Amygdala (tissue), 56 donors: ENCODE measurements at places on chromosomes 16 and 17.

GRCh38 chr16:23254338-23254737, 47.8 kb upstream of the SCNN1B start:
- DNase-seq, result no peak

GRCh38 chr17:11642655-11643054, 44.4 kb downstream of the DNAH9 start:
- DNase-seq, result no peak

DNA sequence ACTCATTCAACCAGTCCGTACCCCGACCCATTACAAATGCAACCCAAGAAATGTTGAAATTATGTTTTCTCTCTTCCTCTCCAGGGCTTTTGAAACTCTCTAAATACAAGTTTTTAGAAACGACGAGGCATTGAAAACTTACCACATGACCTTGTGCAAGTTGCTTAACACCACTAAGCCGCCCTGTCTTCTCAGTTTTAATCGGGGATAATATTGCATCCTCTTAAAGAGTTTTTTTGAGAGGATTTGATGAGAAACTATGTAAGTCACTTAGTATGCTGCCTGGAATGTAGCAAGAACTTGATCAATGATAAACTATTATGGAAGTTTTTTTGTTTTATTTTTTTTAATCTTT, 149.0 kb upstream of the FAM20A start:
- no peak for DNase-seq

DNA sequence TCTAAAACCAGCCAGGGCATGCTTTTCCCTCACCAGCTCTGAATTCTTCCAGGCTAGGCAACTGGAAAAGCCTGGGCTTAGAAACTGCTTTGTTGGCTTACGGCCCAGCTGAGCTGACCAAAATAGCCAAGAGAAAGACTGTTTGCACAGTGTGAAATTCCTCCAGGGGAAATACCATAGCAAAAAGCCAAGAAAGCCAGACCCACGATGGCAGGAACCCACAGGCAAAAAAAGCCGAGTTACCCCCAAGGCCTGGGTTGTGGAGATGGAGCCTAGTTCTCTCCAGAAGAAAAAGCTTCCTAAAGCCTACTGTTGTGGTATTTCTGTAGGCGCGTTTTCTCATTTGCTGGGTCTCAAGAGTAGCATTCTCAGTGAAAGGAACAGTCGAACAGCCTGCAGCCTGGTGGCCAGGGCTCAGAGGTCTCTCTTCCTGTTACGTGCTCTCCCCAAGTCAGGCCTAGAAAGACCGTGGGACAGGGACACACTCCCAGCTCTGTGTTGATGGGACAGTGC, 9.2 kb downstream of the SP2 start:
- DNase-seq, result peak; percentile 47

GRCh38 chr17:41772218-41772585, 14.3 kb downstream of the JUP start:
- no peak for DNase-seq

DNA sequence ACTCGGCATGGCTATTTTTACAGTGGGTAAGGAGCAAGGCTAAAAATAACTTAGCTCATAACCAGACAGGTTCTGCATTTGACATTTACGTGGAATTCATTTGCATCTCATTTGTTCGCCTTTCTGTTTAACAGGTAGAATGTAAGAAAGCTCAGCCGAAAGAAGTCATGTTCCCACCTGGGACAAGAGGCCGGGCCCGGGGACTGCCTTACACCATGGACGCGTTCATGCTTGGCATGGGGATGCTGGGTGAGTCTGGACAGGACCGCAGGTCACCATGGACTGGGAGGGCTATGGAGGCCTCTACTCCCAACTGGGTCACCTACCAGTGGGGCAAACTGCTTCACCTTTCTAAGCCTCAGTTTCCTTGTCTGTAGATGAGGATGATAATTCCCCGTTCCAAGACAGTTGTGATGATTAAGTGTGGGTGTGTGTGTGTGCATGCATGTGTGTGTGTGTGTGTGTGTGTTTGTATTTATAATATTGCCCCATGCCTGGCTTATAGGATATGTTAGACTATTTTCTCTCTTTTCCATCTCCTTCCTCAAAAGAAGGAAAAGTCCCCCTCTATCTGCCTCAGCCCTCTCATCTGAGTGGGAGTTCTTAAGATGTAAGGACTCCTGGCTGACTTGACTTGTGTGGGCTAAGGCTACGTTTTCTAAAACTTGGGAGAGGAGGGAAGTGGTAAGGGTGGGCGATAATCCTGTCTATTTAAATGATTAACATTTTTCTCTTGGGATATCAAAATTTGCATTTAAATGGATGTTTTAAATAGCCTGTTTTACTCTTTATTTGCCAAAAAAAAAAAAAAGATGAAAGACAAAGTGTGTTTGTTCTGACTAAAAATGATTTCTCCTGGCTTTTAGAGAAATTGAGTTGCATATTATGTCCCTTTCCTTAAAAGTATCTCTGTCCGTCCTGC, 129.0 kb downstream of the CCDC182 start:
- DNase-seq, result no peak

- DNase-seq, result no peak
Observed at GRCh38 chr16:88069397-88070168, 118.3 kb downstream of the BANP start.

DNA sequence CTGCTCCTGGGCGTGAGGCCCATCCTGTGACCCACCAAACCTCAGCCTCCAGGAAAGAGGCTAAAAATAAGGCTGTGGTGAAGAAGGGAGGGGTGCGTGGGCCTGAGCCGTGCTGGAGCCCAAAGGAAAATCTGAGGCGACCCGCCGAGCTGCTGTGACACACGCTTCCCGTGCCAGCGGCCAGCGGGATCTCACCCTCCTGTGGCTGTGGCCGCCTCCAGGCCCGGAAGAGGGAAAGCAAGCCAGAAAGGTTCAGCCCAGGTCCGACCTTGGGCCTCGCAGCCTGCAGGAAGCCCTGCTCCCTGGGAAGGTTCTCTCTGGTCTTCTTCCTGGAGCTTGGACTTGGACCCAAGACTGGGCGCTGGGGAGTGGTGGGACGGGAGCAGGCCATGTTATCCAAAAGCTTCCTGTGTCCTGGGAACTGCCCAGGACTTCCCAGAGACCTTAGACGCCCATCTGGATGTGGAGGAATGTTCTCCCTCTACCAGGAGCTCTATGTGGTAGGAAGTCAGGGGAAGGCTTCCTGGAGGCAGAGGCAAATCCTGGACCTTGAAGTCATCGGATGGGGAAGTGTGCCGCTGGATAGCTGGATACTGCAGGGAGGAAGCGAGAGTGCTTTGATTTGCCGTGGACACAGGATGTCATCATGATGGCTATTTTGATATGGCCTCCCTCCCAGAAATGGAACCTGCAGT, 11.4 kb downstream of the SPNS2 start:
- no peak for DNase-seq

DNA sequence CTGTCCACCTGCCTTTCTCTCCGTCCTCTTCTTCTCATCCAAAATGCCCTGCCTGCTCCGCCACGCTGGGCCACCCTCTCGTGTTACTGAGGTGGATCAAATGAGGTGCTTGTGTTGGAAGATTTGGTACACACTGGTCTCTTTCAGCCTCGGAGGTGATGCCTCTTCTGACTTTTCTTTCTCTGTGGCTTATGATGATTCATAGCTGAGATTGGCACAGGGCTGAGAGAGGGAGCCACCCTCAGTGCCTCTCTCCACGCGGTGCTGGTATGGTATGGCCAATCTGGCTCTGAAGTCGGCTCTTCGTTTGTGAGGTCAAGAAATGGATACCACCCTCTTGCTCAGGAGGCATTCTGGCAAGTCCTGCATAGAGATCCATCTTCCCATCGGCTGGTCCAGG, 82.4 kb downstream of the PLCG2 start:
- DNase-seq, result no peak

DNA sequence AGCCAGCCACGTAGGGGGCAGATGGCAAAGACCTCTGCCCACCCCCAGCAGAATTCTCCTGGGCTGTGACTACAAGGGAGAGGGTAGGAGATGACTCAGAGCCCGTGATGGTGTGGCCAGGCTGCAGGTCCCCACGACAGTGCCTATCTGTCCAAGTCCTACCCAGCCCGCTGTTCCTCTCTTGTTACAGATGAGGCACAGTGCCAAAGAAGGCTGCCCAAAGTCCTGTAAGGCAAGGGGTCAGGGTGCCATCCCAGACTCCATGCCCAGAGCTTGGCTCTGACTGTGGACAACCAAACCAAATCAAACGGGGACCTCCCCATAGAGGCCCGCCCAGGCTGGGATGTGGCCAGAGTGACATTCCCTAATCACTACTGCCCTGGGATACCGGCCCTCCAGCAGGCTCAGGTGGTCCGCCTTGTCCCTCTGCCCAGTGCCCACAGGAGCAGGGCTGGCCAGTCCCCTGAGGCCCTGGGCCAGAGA, 12.6 kb upstream of the BCAR1 start:
- no peak for DNase-seq

DNA sequence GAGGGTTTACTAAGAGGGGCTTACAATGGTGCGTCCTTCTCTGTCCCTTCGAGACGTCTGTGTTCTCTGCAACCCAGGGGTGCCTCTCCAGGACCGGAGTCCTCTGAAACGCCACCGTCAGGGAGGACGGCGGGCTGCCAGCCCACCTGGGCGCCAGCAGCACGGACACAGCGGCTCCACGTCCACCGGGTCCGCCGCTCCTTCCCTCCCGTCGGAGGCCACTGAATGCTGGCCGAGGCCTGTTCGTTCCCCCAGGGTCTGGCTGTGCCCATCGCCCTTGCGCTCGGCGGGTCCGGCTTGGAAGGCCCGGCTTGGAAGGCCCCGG, 403 bp downstream of the TEPSIN start:
- no peak for DNase-seq

- DNase-seq, result no peak
Observed at GRCh38 chr16:73306901-73307413, 259.0 kb upstream of the ZFHX3 start.

GRCh38 chr16:83200005-83200779, 573.4 kb downstream of the CDH13 start:
- DNase-seq, result no peak

GRCh38 chr16:2096853-2097595, 38.7 kb downstream of the PKD1 start:
- DNase-seq, result peak; percentile 27

DNA sequence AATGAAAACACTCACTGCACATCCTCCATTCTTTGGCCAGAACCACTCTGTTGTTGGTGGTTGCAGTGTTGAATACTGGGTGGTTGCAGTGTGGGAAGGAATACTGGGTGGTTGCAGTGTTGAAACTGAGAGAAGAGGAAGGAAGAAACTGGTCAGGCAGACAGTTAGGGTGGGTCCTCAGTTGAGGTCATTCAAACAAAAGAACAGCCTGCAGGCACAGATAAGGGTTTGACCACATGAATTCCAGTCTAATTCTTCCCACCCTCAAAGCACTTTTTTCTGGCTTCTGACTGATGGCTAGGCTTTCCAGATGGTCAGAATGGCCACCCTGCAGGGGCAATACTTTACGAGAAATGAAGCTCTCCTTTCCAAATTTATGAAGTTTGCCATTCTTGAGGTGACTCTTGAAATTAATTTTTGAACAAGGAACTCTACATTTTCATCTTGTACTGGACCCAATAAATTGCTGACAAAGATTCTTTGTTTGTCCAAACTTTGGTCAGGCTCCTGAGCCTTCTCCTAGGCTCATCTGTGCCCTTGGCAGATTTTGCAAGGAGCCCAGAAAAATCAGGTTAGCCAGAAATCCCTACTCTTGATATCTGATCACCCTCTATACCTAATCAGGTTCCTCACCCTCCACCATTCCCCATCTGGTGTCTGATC, 596.6 kb upstream of the CDH5 start:
- no peak for DNase-seq

DNA sequence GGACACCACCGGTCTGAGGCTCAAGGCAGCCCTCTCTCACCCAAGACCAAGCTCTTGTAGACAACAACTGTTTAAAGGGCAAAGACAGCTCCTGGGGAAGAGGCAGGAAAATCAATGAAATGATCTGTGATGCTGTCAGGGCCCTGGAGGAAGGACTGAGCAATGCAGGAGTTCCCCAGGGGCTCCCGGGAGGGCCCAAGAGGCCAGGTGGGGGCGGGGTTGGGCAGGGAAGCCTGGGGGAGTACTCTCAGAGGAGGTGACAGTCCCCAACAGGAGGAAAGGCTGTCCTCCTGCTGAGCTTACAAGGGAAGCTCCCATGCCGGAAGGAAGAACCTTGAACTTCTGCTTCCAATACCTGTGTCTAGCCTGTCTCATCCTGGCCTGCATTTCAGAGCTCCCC, 8.3 kb upstream of the NOS2 start:
- DNase-seq, result no peak

GRCh38 chr17:7817643-7817964, 16.4 kb upstream of the KDM6B start:
- DNase-seq, result no peak

DNA sequence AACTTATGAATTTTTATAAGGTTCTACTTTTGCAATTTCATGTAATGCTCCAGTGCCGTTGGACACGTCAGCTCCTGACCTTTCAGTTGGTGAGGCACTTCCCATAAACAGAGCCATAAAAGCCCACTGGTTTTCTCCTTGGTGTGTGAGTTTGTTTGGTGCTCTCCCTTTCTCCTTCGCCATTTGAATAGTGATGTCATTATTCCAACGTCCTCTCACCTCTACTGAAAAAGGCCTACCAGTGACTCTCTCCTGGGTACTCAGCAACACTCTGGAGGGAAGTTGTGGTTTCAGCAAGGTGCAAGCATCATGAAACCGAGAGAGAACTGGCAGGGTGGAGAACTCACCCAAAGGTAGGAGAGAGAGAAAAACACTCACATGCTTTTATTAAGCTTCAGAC, 29.6 kb upstream of the HNF1B start:
- DNase-seq, result no peak

DNA sequence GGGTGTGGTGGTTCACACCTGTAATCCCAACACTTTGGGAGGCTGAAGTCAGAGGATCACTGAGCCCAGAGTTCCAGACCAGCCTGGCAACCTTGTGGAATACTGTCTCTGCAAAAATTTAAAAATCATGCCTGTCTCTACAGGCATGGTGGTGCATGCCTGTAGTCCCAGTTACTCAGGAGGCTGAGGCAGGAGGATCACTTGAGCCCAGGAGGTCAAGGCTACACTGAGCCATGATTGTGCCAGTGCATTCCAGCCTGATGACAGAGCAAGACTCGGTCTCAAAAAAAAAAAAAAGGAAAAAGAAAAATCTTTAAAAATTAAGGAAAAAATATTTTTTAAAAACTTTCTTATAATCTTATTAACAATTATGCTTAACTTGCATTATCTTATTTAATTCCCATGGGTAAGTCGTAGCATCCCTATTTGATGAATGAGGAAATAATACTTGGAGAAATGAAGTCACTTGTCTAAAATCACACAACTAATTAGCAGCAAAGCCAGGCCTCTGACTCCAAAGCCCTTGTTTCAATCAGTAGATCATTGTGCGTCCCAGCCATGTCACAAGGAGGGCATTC, 13.6 kb downstream of the MFSD11 start:
- DNase-seq, result no peak

DNA sequence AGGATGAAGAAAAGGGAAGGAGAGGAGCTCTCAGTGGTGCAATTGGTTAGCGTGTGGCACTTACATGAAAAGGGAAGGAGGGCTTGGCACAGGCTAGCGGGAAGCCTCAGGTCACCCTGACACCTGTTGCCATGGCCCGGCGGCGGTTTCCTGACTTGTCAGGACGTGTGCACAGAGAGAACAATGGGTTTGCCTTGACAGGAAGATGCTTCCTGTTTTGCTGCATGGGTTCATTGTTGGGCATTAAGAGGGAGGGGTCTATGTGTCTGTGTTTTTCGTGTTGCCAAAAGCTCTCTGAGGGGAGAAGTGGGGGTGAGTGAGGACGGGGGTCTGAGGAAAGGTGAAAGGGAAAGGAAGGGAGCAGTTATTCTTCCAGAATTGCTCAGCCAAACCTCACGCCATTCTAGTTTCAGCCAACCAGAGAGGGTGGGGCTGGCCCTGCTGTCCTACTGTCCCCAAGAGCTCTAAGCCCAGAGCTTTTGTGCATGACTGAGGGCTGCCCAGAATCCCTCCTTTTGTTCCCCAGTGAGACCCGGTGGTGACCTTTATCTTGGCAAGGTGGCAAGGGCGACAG, 17.1 kb upstream of the CCR7 start:
- no peak for DNase-seq
